ENCODE measurements at places on chromosomes 5 and 9. TPM values are rescaled to one million over a fixed set of nuclear protein-coding genes. Genes with fewer than 3 reads are reported as not detected.

Gene PRR16
- total RNA-seq, result 0.48 TPM

Gene INSL4
- not detected for total RNA-seq

Gene RAD23B
- 116 TPM for total RNA-seq

Gene LECT2
- not detected for total RNA-seq

Gene SLC6A19
- total RNA-seq, result not detected

Gene SLC34A3
- total RNA-seq, result not detected

Gene LRRC19
- total RNA-seq, result not detected

Gene OTULINL
- under 0.01 TPM for total RNA-seq

Gene CACFD1
- total RNA-seq, result 4.9 TPM

Gene CDH12
- not detected for total RNA-seq

Gene PPP3R2
- total RNA-seq, result not detected

Gene CYLC2
- not detected for total RNA-seq

Gene SMIM33
- total RNA-seq, result not detected

Gene CNTNAP3B
- total RNA-seq, result 163 TPM

Gene ZDHHC11
- total RNA-seq, result 0.67 TPM

Gene AMBP
- not detected for total RNA-seq

Gene CAVIN4
- 1.6 TPM for total RNA-seq

Gene PAIP2
- 56.7 TPM for total RNA-seq

Gene PRUNE2
- total RNA-seq, result 6.5 TPM

Gene FRMD3
- 11.1 TPM for total RNA-seq

Gene PTCH1
- 6.5 TPM for total RNA-seq

Gene DOCK8
- total RNA-seq, result 3.2 TPM

Gene N4BP3
- total RNA-seq, result 37.9 TPM

Gene TRPM6
- total RNA-seq, result 0.38 TPM

Gene ZBED3
- 7.8 TPM for total RNA-seq

Gene SLC6A7
- not detected for total RNA-seq

Gene CEL
- under 0.01 TPM for total RNA-seq

Gene ABCA1
- total RNA-seq, result 13.1 TPM

Gene SPINK7
- not detected for total RNA-seq

Gene CTXN3
- total RNA-seq, result not detected

Gene FOXE1
- not detected for total RNA-seq

Gene MRPS27
- 111 TPM for total RNA-seq

Gene MYORG
- total RNA-seq, result 3.6 TPM

Gene SH3RF2
- total RNA-seq, result 0.67 TPM

Gene IER5L
- 9.9 TPM for total RNA-seq

Gene PPP1R26
- 17.0 TPM for total RNA-seq

Gene UNC5A
- total RNA-seq, result under 0.01 TPM

Gene TJP2
- 108 TPM for total RNA-seq

Gene C5orf63
- total RNA-seq, result 3.6 TPM

Gene TLX3
- not detected for total RNA-seq

Gene BTNL8
- not detected for total RNA-seq

Gene ZNF658
- total RNA-seq, result 5.6 TPM

Gene EGFLAM
- under 0.01 TPM for total RNA-seq

Gene OTP
- total RNA-seq, result not detected

Gene SAXO1
- total RNA-seq, result not detected

Gene SLC25A48
- total RNA-seq, result not detected

Gene PKD2L2
- not detected for total RNA-seq

Gene STRBP
- total RNA-seq, result 9.4 TPM

Gene NUTM2G
- not detected for total RNA-seq

Gene PDGFRB
- total RNA-seq, result 1.3 TPM

Gene EMB
- total RNA-seq, result 0.10 TPM

Gene PCDHGA4
- total RNA-seq, result 6.3 TPM

All from vein endothelial cell (primary cell).